ENCODE measurements at places on chromosomes 12 and 14.

GRCh38 chr14:90837355-90837754 lies 21.1 kb upstream of the TTC7B start:
- no peak for DNase-seq

- no peak for DNase-seq
These were observed 63.0 kb downstream of the NCOR2 start for GRCh38 chr12:124504273-124505000.

DNA sequence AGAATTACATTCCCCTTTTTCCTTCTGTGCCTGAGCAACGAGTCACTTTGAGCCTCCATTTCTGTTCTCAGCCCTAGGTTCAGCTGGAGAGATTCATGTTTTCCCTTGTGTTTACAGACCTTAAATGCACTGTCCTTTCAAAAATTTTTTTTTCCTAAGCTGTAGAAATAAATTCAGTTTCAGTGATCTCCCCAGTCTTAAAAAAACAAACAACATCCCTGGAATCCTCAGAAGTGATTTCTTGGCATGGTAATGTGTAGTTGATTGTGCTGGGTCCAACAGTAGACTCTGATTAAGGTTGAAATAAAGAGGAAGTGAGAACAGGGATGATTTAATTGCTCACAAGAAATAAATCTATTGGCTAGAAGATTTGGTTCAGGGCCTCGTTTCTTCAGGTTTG lies 89.3 kb downstream of the NTN4 start:
- no peak for DNase-seq

GRCh38 chr12:91854725-91855124 lies 290.9 kb downstream of the BTG1 start:
- no peak for DNase-seq

DNA sequence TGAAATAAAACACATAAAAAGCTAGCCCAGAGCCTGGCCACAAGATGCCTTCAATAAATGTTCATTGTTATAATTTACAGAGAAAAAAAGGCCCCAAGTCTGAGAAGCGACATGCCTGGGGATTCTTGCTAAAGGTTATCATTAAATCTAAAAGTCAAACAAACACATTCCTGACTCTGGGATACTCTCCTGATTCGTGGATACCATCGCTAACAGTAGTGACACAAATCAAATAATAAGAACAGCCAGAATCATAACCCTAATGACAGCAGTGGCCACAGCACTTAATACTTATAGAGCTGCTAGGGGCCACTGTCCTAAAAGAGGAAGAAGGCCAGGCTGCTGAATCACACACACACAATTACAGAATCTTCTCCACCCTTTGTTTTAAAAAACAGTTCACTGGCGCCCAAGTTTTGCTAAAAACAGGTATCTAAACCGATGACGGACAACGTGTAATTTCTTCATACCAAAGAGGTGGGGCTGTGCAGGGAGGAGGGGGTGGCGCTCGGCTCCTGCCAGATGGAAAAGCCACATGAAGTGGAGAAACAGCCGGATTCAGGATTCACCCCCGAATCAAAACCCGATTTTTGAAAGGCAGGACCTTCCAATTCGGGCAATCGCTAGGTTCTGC lies 1.2 kb downstream of the CLIP1 start:
- no peak for DNase-seq

DNA sequence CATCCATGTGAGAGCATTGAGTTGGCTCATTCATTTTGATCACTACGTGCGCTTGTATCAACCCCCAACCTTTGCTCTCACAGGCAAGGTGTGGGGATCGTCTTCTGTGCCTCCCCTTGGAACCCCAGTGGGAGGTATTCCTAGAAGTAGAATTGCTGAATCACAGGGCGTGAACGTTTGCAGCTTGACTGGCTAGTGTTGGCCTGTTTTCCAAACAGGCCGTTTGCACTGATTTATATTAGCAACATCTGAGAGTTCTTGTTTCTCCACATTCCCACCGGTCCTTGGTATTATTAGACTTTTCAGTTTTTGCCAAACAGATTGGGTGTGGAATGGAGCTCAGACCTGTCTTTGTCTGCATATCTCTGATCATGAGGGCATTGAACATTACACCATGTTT lies 288.6 kb upstream of the PWP1 start:
- no peak for DNase-seq

- DNase-seq, result peak; percentile 4
These were observed at the start of gene FAM234B for GRCh38 chr12:13044002-13044905. TSS of gene FAM234B (plus strand) at chr12:13044381. CDS start at chr12:13044404, 23 bp downstream.

- DNase-seq, result no peak
These were observed 546.8 kb downstream of the BCL11B start for GRCh38 chr14:98725191-98725590.

GRCh38 chr14:104138718-104139459 lies 502 bp downstream of the KIF26A start:
- no peak for DNase-seq

DNA sequence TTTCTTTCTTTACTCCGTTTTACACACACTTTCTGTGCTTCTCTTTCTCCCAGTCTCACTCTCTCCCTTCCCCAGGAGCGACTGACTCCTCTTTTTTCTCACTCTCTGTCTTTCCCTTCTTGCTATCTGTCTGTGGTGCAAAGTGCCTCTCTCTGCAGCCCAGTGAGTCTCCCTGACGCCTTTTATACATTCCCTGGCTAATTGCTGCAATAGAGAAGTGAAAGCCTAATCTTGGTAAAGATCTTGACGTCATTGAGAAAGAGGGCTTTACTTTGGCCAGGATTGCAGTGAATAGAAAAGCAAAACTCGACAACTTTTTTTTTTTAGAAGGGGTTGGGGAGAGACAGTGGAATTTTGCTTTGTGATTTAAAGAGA lies 706 bp upstream of the DIO2 start:
- peak; percentile 33 for DNase-seq

DNA sequence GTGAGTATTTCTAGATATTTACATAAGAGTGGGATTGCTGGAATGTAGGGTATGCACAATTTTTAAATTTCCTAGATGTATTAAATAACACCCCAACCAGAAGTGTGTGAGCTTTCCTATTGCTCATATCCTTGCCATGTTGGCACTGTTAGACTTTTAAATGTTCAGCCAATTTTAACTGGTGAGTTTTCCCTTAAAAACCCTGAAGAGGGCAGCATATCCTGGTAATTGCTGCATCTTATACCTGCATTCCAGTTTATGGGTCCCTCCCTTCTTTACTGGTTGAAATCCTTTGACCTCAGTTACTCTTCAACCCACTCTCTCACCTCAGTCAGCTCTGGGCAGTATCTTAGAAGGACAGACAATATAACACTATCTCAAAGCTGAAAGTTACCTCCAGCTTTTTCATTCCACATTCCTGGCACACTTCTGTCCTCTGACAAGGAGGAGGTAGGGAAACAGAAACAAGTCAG lies 270.6 kb downstream of the PAWR start:
- peak; percentile 92 for DNase-seq

- no peak for DNase-seq
These were observed 44.0 kb downstream of the TAOK3 start for GRCh38 chr12:118328486-118329330.

DNA sequence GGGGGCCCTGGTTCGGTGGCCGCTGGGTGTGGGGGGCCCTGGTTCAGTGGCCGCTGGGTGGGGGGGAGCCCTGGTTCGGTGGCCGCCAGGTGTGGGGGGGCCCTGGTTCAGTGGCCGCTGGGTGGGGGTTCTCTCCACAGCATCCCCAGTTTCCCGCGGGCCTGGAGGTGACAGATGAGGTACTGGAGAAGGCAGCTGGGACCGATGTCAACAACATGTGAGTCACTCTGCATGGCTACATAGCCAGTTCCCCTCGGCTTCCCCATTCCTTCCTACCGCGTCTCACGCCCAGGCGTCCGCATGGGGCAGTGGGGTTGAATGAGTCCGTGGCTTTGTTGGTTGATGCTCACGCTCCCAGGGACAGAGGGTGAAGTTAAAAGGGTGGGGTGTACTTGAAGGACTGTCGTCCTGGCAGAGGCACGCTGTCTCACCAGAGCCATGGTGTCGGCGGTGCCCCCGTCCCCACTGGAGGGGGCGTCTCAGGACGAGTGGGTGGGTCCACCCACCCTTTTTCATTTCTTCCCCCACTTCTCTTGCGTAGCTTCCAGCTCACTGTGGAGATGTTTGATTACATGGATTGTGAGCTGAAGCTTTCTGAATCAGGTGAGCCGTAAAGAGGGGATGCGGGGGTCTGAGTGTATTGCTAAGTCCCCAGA lies 15.6 kb downstream of the HIP1R start:
- no peak for DNase-seq

- no peak for DNase-seq
These were observed 52.9 kb downstream of the PHLDA1 start for GRCh38 chr12:75978677-75979076.

DNA sequence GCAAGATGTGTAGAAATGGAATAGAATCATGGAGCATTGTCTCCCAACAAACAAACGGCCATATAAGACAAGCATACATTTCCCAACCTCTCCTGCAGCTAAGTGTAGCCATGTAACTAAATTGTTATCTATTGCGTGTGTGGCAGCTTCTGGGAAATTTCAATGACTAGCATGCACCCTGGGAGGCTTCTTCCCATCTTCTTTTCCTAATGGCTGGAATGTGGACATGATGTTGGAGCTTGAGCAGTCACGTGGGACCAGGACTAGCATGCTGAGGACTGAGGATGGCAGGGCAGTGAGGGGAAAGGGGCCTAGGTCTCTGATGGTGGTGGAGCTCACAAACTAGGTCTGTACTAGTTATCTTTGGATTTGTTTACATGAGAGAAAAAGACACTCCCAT lies 21.7 kb upstream of the CTDSP2 start:
- no peak for DNase-seq

DNA sequence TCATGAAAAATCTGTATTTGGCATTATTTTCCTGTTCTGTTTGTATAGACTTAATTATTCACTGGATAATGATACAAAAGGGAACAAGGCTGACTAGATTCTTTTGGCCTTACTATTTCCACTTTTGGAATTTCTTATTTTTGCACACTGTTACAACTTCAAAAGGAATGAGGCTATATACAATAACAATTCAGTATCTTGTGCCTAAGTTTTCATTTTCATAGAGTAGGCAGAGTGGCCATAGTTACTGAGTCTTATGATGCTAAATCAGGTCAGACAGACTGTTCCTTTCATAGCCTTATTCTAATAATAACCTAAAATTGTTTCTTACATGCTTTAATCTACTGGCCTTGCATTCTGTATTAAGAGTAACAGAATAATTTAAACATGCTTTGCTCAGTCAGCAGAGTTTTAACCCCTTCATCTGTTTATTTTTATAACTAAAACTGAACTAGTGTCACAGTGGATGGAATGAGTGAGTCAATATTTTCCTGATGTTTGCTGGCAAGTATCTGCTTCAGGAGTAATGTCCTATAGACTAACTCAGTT lies 10.5 kb downstream of the TTC8 start:
- no peak for DNase-seq

DNA sequence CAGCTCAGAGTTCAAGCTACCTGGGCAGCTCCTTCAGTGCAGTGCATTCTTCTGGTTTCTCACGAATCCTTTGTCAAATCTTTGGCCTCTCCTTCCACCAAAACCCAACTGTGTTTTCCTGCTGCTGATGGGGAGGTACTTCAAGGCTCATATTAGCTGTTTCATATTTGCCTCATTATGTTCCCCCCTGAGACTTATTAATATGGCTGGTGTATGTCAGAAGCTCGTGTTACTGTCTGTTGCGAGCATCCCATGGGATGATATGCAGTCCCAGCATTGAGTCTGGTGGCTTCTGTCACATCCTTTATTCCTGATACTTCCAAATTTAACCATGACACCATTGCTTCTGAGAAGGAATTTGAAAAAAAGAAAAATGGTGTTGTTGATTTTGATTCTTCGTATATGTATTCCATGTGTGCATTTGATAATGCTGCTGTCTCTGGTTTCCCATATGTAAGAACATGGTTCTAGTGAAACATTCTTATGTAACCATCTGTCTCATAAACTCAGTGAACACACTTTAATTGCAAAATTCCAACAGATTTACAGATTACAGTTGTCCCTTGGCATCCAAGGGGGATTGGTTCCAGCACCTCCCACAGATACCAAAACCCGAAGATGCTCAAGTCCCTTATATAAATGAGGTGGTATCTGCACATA lies 149.1 kb downstream of the KICS2 start:
- no peak for DNase-seq

DNA sequence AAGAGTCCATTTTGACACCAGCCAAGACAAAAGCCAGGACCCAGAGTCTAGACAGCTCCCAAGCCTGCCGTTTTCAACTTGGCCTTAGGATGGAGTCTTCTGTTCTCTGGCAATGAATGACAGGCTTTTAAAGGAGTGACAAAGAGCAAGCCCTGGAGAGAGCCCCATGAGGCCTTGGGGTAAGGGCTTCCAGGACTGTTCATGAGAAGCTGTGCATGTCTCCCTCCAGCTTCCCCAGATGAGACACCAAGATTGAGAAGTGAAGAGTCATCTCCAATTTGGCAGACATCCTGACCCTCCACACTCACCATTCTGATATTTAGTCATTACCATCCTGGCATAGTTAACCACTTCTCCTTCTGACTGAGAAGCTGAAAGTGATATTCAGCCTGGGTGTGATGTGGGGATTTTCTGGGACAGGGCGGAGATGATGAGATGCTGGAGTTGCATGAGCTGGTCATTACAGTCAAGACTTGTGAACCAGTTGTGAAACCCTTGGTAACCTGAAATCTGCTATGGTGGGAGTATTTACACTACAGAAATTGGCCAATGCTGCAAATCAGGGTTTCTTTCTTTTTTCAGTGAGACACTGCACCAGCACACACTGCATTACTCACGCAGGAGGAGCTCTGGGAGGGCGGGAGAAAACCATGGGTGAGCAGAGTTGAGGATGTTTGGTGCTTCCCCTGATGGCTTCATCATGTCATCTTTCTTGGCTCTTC lies 77.8 kb downstream of the VCPKMT start:
- peak; percentile 97 for DNase-seq

GRCh38 chr14:75995372-75996041 lies 9.9 kb downstream of the IFT43 start:
- no peak for DNase-seq

- no peak for DNase-seq
These were observed 27.9 kb downstream of the KCNMB4 start for GRCh38 chr12:70393787-70394499.

DNA sequence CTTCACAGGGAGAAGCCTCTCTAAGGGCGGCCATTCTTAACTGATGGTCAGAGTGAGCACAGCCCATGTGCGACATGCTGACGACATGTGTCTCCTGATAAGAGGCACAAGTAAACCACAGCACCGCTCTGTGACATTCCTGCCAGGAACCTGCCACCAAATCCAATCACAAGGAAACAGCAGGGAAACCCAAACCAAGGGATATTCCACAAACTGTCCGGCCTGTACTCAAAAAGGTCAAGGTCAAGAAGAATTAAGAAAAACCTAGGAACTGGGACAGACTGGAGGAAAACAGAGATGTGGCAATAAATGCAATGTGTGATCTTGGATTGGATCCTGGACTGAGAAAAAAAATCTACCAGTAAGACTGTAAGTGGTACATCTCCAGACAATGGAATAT lies 91.9 kb downstream of the SYNE3 start:
- DNase-seq, result peak; percentile 10
